CD4-positive, alpha-beta T cell treated with Interleukin-21 for 1 hour (primary cell): ENCODE measurements at places on chromosomes 5 and 9.

DNA sequence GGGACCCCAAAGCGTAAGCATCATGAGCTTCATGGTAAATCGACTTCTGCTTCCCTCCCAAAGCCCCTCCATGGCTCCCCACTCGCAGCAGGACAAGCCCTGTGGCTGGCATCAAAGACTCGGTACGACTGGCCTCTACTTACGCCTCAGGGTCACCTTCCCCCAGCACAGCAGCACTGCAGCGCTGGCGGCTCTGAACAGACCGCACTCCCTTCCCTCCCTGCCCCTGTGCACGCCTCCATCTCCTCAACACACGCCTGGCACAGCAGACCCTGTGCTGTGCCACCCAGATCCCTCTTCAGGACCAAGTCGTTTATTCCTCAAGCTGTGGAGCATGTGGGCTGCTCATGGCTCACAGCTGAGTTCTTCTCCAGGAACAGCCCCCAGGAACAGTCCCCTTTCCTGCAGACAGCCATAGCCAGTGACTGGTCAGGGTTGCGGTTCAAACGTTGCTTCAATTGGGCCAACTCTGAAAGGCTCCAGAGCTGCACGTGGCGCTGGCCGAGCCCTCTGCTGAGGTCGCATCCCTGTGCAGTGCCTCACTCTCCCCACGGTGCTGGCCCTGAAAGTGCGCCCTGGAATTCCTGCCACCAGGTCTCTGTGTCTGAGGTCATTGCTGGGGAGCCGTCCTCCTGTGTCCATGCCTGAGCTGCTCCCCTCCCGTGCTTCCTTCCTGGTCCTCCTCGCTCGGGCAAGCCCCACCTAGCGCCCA lies 88.0 kb downstream of the ZNF354C start:
- DNase-seq, result no peak

GRCh38 chr5:78573318-78573717 lies 75.3 kb downstream of the LHFPL2 start:
- no peak for DNase-seq

DNA sequence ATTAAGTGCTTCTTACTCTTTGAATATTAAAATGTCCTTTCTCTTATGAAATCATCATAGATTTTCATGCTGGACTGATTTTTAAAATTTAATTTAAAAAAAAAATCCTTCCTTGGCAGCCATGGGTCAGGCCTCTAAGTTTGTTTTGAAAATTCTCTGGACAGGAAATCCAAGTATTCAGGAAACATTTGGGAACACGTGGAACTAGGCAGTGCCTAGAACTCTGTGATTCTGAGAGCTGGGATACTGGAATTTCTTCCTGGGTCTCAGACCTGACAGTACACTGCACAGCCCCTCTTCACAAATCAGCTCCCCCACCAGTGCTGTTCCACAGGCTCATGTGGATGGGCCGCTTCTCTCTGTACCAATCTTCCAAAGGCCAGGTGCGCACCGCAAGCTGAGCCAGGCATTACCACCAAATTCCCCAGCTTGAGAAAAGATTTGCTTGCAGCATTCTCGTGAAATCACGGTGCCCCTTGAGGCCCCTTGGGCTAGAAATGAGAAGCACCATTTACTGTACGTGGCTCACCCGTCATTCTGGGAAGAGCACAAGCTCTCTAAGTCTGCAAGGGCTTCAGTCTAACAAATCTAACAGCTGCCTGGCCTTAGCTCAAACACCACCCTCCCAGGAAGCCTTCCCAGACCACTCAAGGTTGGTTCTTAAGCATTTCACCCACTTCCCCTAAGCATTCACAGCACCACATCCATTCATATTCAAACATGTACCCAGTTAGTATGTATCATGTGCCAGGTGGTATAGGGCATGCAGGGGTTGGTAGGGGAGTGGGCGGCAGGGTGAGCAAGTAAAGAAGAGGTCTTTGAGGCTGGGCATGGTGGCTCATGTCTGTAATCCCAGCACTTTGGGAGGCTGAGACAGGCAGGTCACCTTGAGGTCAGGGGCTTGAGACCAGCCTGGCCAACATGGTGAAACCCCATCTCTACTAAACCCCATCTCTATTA lies 26.5 kb downstream of the B4GALT1 start:
- DNase-seq, result no peak

GRCh38 chr5:150510460-150511263 lies 2.7 kb downstream of the NDST1 start:
- no peak for DNase-seq

GRCh38 chr5:168674893-168675482 lies 95.8 kb upstream of the PANK3 start:
- DNase-seq, result no peak
